ENCODE measurements at places on chromosomes 7 and 10.

GRCh38 chr10:28948046-28948445 is 270.7 kb downstream of the BAMBI start:
- DNase-seq: no peak

DNA sequence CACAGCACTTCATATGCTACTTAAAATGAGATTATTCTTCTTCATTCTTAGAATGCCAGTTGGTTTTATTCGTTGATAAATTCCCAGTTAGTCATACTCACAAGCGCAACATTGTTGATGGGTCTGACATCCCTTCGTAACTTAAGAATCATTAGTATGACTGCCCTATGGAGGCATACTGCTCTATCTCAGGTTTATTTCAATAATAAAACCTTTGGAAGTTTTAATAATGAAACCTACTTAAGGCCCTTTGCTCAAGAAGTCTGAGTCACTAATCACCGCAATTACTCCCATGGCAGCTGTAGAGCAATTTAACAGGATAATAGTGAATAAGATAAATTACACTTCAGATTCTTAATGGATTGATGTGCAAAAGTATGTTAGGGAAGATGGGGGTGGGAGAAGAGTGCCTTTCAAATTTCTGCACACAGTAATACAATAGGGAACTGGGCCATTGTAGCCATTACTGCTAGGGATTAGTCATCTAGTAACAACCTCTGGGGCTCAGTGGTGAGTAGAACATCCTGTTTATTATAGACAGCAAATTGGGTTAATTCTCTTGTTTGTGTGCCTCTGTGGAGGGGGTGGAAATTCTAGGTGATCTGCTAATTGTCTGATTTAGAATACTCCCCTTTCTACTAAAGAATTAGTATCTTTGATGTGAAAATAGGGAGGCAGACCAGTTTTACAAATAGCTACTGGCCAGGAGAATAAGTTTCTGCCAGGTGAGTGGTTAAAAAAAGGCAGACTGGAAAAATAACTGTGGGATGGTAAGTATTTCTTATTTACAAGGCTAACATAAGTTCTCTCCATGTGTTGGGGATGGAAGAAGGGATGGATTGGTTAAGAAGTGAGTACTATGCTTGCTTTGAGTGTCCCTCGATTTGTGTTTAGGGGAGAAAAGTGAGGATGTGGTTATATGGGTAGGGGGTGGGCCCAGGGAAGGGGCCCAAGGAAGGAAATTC is 74.5 kb upstream of the VKORC1L1 start:
- no peak for DNase-seq

DNA sequence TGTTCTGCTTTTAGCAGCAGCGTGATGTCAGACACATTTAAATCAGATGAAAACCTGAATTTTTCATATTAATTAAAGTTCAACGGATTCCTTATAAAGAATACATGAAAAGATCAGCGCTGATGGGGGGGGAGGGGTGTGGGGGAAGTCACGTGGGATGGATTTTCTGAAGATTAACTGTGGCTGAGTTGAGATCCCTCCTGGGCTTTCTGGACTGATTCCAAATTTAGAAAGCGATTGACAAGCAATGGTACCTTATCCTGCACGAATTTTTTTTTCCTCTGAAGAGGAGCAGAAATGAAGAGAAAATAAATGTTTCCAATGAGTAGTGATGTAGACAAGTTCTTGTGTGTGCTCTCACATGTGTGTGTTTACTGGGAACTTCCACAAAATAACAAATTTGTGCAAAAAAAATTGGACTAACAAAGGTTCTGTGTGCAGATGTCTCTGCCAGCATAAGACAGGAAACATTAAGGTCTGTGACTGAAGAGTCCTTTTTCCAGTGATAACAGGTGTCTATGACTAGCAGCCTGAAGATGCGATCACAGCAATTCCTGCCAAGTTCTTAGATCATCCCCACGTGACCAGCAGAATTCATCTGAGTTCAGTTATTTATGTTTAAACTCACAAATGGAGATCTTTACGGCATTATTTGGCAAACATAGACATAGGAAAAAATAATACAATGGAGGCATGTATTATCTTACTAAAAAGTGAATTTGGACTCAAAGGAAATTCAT is 585.2 kb upstream of the CELF2 start:
- DNase-seq: no peak

GRCh38 chr10:114117728-114118127 is 56.3 kb downstream of the CCDC186 start:
- DNase-seq: no peak

DNA sequence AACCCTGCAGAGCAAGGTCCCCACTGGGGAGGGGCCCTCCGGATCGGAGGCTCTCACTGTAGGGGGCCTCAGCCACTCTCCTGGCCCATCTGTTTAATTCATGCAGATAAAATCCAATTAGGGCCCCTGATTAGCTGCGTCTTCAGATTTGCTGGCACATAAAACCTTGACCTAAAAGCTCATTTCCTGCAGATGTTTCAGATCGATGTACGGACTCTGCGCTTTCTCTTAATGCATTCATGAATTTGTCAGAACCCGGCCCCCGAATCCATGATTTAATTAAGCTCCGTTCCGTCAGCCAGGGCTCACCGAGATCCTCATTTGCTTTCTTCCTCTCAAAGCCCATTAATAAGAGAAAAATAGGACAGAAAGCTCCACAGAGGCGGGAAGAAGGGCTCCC is 40.0 kb upstream of the FOXL3 start:
- no peak for DNase-seq

GRCh38 chr10:26485150-26485941 is 47.2 kb downstream of the APBB1IP start:
- no peak for DNase-seq

DNA sequence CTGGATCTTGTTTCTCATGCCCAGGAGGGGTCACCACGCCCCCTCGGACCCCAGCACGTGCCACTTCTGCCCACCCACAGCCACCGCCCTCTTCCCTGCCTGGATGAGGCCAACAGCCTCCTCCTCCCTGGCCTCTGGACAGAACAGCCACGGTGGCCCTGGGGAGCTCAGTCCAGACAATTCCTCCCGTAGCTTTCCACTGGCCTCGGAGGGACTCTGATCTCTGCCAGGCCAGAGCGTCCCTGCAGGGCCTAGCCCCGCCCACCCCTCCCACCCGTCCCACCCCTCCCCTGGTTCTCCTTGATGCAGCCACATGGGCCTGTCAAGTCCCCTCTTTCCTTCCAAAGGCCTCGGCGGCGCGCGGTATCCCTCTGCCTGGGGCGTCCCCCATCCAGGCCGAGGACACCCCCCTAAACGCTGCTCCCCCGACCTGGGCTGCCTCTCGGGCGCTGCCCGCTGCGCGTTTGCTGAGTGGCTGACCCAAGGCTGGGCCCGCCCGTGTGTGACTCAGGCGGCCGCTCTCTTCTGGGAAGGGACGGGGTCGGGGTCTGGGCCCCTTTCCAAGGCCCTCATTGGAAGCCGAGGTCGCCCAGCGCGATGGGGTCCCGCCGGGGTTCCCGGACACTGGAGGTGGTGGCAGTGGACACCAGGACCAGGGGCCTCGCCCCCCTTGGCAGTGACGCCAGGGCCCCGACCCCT is 557 bp downstream of the TMEM120A start:
- no peak for DNase-seq

GRCh38 chr7:11212816-11213215 is 239.1 kb downstream of the PHF14 start:
- no peak for DNase-seq

DNA sequence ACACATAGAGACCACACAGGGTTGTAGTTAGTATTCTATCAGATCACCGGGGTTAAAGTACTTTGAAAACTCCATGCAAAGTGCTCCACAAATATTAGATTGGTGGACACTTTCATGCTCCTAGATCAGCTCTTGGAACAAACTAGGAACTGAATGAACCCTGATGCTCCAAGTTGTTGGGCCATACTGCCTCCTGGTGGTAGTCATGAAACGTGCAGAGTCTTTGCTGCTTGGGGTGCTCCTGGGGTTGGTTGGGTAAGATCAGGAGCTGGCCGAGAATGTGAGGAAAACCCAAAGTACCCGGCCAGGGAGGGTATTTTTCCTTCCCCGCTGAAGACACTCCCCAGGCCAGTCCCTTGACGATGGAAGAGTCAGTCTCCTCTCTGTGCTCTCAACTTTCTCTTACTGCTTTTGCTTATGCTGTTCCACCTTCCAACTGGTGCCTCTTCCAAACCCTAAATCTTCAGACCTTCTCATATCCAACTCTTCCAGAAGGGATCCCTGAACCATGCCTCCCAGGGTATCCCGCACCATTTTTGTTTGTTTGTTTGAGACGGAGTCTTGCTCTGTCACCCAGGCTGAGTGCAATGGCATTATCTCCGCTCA is 918 bp upstream of the RPEL1 start:
- DNase-seq: peak; percentile 64

DNA sequence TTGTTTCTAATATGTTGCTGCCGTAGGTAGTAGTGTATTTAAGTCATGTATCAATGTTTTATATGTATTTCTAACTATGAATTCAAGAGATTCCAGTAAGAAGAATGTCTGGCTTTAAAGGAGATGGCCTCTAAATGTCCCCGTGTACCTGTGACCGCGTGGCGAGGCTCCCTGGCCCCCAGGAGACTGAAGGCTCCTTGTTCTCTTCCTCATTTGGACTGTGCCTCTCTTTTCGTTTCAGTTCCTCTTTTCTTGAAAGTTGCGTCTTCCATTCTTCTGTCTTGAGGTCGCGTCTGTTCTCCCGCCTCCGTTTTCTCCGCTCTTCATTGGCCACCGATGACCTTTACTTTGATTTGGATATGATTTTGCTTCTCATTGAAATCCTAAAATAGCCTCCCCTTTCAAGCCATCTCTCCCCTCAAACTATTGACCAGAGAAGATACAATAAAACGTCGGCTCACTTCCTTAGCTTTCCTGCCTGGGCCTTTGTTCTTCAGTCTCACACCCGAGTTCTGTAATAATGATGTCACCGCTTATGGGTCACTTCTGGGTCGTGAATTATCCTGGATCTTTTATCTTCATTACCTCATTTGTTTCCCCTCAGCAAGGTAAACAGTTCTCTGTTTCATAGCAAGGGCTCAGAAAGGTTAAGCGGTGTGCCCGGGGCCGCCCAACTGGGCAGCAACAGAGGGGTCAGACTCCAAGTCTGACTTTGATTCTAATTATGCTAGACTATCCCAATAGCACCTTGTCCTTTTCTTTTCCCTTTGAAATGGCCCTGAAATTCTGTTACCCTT is 28.7 kb downstream of the WIPI2 start:
- DNase-seq: peak; percentile 65

- DNase-seq: no peak
Measured at GRCh38 chr10:73218431-73219191, 28.4 kb downstream of the DNAJC9 start.

DNA sequence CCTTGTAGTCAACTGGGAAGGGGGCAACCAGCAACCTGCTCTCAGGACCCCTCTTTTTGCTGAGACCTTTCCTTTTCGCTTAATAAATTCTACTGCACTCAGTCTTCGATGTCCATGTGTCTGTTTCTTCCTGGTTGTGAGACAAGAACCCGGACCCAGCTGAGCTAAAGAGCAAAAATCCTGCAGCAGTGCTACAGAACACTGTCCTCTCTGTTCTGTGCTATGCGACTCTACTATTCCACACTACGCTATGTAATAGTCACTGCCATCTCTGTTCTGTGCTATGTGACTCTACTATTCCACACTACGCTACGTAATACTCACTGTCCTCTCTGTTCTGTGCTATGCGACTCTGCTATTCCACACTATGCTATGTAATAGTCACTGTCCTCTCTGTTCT is 34.3 kb downstream of the DIP2C start:
- no peak for DNase-seq

DNA sequence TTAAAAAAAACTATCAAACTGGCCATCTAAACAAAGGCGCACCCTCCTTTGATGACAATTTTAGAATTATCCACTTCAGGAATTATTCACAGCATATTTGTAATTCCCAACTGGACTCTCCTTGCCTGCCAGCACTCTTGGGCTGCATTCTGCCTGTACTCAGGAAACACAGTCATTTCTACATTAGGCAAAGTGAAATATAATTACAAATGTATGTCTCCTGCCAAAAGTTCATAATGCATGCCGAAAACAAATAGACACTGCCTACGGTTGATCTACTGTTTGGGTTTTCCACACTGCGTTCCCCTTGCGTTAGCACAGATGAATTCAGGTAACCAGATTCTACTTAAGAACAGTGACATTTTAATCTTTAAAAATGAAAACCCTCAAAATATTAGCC is 1.9 kb downstream of the HGF start:
- DNase-seq: no peak

DNA sequence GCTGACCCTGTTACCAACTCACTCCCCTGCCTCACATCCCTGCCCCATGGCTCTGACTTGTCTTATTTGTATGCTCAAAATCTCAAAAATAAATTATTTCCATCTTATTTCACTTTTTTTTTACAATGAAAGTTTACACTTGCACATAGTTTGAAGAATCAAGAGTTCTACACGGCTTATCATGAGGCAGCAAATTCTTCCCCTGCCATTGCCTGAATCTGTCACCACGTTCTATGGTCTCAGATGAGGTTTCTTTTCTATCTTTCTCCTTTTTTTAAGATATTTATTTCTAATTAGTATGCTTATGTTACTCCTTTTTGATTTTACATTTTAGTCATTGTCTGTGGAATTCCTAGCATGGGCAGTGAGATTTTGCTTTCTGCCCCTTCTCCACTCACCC is 28.4 kb downstream of the ARHGAP22 start:
- DNase-seq: no peak

- DNase-seq: no peak
Measured at GRCh38 chr10:119772334-119772733, 46.5 kb downstream of the INPP5F start.

DNA sequence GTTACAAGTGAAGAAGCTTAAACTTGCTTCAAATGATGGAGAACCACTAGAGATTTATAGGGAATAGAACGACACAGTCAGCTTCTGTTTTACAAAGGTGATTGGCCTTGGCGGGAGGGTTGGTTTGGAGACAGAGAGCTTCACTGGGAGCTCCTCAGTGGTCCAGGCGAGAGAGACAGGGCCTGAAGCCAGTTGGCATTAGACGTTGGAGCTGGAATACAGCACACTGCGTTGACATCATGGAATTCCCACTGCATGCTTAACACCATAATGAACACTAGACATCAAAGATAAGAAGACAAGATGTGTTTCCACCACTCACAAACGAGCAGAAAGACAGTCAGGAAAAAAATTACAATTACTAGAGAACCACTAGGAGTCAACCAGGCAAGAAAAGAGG is 67.8 kb downstream of the TBXAS1 start:
- no peak for DNase-seq

DNA sequence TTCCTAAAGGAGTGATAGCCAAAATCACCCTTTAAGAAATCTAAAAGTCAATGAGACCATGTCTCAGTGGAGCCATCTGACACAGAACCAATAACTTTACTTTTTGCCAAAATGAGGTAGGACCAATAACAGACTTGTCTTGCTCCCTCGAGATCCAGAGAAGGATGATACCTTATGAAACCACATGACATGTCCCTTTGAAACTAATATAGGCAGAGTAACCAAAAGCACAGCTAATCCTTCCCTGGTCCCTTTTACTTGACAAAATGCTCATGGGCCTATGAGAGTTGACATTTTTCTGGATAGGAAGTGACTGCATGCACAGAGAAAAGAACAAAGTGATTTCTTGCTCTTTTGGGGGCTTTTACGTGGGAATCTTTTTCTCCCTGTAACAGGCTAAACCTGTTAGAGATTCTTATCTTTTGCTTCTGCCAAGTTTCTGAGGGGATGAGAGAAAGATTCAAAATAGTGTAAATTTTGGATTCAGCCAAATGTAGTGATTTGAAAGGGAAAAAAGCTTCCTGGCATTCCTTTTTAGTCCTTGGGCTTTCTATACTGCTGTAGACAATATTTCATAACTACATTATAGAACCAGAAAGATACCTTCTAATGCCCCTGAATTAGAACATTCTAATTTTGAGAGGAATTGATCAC is 87.6 kb downstream of the ARMH3 start:
- DNase-seq: no peak
